ENCODE measurements at places on chromosomes 12 and 14.

GRCh38 chr14:38799671-38800070 lies 303.4 kb downstream of the SEC23A start:
- H3K27ac ChIP-seq, result no peak overlapping the region
- H3K36me3 ChIP-seq, result no peaks in the 10 kb centered on the region
- no peak overlapping the region for H3K4me3 ChIP-seq
- no peaks in the 10 kb centered on the region for H3K4me1 ChIP-seq

DNA sequence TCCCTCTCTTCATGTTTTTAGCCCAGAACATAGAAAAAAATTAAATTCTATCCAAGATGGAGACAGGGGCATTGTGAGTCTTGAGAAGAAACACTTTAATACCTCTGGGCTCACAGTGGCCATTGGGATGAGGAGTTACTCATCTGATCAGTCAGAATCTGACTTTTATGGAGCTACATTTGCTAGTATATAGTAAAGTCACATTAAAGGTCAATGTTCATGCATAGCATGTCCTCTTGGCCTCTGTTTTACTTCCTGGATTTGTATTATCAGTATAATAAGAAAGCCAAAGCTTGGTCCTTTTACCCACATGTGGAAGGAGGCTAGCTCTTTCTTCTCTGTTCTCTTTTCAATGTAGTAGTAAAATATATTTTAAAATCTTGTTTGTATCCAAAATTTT lies 93.6 kb upstream of the CNOT2 start:
- peaks cover 9% of the 10 kb centered on the region for H3K27me3 ChIP-seq
- no peaks in the 10 kb centered on the region for H3K36me3 ChIP-seq
- no peaks in the 10 kb centered on the region for H3K4me1 ChIP-seq
- no peak overlapping the region for H3K27ac ChIP-seq
- H3K4me3 ChIP-seq, result no peak overlapping the region
- DNase-seq, result no peak

DNA sequence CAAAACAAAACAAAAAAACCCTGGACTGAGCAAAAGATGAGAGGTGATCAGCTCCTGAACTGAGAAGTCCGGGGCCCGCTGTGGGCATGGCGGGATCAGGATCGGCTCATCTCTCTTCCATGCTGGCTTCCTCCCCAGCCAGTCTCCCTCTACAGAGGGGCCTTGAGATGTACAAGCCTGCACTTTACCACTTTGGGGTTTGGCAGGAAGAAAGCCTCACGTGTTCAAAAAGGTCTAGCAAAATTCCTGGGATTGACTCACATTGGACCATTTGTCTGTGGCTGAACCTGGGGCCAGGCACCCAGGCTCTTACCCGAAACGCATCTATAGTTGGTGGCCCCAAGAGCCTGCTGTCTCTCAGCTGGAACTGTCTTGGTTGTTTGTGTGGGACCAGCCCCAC lies 89.0 kb downstream of the SLC24A4 start:
- no peak overlapping the region for H3K4me3 ChIP-seq
- no peaks in the 10 kb centered on the region for H3K36me3 ChIP-seq
- H3K27me3 ChIP-seq, result no peaks in the 10 kb centered on the region
- no peak overlapping the region for H3K27ac ChIP-seq
- no peaks in the 10 kb centered on the region for H3K4me1 ChIP-seq

- H3K4me1 ChIP-seq, result no peaks in the 10 kb centered on the region
- H3K36me3 ChIP-seq, result no peaks in the 10 kb centered on the region
- DNase-seq, result no peak
- H3K27ac ChIP-seq, result no peak overlapping the region
- no peaks in the 10 kb centered on the region for H3K27me3 ChIP-seq
Measured at GRCh38 chr14:66482873-66483272, 3.3 kb upstream of the CCDC196 start.

DNA sequence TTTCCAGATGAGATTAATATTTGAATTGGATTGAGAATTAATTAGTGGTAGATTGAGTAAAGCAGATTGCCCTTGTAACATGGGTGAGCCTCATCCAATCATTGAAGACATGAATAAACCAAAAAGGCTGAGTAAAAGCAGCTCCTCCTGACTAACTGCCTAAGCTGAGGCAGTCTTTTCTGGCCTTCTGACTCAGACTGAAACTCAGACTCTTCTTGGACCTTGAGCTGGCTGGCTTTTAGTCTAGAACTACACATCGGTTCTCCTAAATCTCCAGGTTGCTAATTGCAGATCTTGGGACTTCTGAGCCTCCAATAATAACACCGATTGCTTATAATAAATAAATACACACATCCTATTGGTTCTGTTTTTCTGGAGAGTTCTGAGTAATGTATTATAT lies 24.0 kb downstream of the FKBP11 start:
- H3K36me3 ChIP-seq, result no peaks in the 10 kb centered on the region
- H3K27me3 ChIP-seq, result peaks cover 2% of the 10 kb centered on the region
- peak; percentile 15 for DNase-seq

GRCh38 chr14:43778937-43779639 lies 728.0 kb downstream of the FSCB start:
- H3K4me1 ChIP-seq, result no peaks in the 10 kb centered on the region
- no peak overlapping the region for H3K27ac ChIP-seq
- no peaks in the 10 kb centered on the region for H3K27me3 ChIP-seq
- no peak for DNase-seq
- H3K36me3 ChIP-seq, result no peaks in the 10 kb centered on the region
- no peak overlapping the region for H3K4me3 ChIP-seq

- no peak overlapping the region for H3K27ac ChIP-seq
- peaks cover 25% of the 10 kb centered on the region for H3K4me1 ChIP-seq
- peaks cover 5% of the 10 kb centered on the region for H3K36me3 ChIP-seq
- DNase-seq, result no peak
- no peaks in the 10 kb centered on the region for H3K27me3 ChIP-seq
Measured at GRCh38 chr12:27206801-27207502, 37.1 kb upstream of the STK38L start.

- no peak overlapping the region for H3K27ac ChIP-seq
- peaks cover 5% of the 10 kb centered on the region for H3K27me3 ChIP-seq
- no peaks in the 10 kb centered on the region for H3K36me3 ChIP-seq
- H3K4me1 ChIP-seq, result no peaks in the 10 kb centered on the region
- DNase-seq, result no peak
- no peak overlapping the region for H3K4me3 ChIP-seq
Measured at GRCh38 chr12:115666168-115666567, 611.3 kb downstream of the MED13L start.

GRCh38 chr12:93526786-93527428 lies 45.6 kb upstream of the SOCS2 start:
- H3K27me3 ChIP-seq, result peaks cover 8% of the 10 kb centered on the region
- no peak for DNase-seq
- no peaks in the 10 kb centered on the region for H3K4me1 ChIP-seq
- no peak overlapping the region for H3K4me3 ChIP-seq

DNA sequence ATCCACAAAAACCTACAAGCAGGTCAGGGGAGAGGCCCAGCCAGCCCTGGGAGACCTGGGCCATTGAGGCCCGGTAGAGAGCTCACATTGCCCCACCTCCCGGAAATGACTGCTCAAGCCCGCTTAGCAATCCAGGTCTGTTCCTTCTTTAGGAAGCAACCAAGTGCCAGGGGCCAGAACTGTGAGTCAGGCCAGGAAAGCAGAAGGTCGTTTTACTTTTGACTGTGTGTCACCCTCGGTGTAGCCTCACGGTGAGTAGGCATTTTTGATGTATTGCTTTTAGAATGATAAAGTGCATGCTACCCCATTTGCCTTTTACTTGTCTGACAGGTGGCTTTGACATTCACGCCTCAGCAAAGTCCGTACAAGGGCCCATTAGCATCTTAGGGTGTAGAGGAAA lies 25.4 kb upstream of the PWP1 start:
- H3K27me3 ChIP-seq, result no peaks in the 10 kb centered on the region
- peaks cover 1% of the 10 kb centered on the region for H3K36me3 ChIP-seq
- peaks cover 20% of the 10 kb centered on the region for H3K4me1 ChIP-seq
- no peak overlapping the region for H3K27ac ChIP-seq

GRCh38 chr14:75499084-75499875 lies 23.0 kb upstream of the BATF start:
- no peaks in the 10 kb centered on the region for H3K27me3 ChIP-seq
- no peaks in the 10 kb centered on the region for H3K36me3 ChIP-seq
- peaks cover 43% of the 10 kb centered on the region for H3K4me1 ChIP-seq
- peak; percentile 40 for DNase-seq
- no peak overlapping the region for H3K4me3 ChIP-seq
- peak overlapping the region; percentile 67 for H3K27ac ChIP-seq

DNA sequence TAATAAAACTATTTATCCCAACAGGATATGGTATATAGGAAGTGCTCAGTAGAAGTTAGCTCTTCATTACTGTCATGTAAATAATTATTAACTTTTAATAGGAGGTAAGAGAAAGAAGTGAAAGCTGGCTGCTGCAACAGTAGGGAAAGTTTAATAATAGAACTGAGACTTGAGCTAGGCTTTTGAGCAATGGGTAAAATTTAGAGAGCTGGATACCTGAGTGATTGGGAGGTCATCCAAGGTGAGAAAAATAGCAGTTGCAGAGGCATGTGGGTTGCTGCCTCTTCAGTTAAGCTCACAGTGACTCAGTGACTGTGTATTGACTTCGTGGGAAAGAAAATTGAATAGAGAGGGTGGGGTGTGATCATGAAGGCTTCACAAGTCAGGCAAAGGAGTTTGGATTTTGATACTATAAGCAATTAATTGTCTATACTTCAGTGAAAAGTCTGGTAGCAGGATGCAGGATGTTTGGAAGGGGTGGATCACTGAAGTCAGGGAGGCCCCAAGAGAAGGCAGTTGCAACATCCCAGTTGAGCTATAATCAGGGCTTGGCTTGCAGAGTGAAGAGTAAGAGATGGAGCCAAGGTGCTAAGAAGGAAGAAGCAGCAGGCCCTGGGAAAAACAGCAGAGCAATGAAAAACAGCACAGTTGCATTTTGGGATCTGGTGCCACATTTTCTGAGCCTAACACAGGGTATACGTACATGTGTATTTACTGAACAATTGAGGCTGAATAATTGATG lies 172.0 kb upstream of the FRMD6 start:
- DNase-seq, result no peak
- no peak overlapping the region for H3K27ac ChIP-seq
- H3K4me1 ChIP-seq, result no peaks in the 10 kb centered on the region
- H3K36me3 ChIP-seq, result no peaks in the 10 kb centered on the region

DNA sequence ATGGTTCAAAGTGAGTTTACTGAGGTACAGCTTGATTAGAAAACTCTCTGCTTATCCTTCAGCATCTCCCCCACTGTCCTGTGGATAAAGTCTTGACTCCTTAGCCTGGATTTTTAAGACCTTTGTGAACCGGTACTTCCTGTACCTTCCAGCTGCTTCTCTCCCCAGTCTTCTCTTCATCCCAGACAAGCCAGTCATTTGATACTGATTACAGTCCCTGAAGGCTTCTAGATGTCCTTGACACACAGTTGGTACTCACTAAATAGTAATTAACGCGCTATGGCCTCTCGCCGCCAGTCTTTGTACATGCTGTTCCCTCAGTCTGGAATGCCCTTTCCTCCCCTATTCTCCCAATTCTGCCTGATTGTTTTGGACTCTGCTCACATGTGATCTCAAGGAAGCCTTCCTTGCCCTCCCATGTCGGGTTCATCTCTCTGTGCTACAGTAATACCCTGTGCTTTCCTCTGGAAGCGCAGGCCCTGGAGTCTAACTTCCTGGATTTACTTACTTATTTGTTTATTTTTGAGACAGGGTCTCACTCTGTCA lies 50.6 kb upstream of the PTGR2 start:
- no peak overlapping the region for H3K27ac ChIP-seq
- H3K4me1 ChIP-seq, result no peaks in the 10 kb centered on the region
- no peaks in the 10 kb centered on the region for H3K36me3 ChIP-seq
- H3K4me3 ChIP-seq, result no peak overlapping the region
- DNase-seq, result no peak

DNA sequence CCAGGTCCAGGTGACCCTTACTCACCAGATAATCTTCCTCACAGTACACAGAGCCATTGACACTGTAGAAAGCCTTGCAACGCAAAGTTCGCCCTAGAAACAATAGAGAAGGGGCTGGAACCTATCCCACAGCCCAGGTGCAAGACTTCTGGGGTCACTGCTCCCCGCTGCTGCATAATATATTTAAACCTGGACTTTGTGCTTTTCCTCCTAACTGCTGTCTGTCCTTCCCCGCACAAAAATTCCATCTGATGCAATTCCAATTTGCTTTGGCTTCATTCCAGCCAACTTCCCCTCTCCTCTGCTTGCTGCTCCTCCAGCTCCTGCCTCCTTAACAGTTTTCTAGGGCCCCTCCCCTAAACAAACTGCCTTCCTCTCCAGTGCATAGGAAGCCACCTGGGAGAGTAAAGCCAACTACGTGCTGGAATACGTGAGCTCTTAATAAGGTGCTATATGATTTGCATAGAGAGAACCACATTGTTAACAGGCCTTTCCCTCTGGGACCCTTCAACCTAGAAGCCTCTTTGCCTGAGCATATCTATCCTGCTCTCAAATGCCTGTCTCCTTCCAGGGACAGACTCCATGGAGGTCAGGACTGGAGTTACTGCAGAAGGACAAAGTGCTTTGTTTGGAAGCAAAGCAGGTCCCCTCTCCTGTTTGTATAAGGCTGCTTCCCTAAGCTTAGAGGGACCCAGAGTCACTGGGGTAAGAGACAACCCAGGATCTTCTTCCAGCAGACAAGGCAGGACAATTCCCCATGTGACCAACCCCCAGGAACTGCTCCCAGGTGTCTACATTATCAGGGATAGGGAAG lies 5.5 kb downstream of the AJUBA start:
- no peak overlapping the region for H3K27ac ChIP-seq
- no peak overlapping the region for H3K4me3 ChIP-seq
- DNase-seq, result no peak
- H3K27me3 ChIP-seq, result no peaks in the 10 kb centered on the region

- no peak overlapping the region for H3K4me3 ChIP-seq
- no peaks in the 10 kb centered on the region for H3K27me3 ChIP-seq
- DNase-seq, result no peak
- no peak overlapping the region for H3K27ac ChIP-seq
Measured at GRCh38 chr12:52522346-52523011, 2.3 kb upstream of the KRT5 start.

GRCh38 chr14:81219759-81220579 lies 790 bp downstream of the GTF2A1 start:
- H3K36me3 ChIP-seq, result peaks cover 29% of the 10 kb centered on the region
- peaks cover 33% of the 10 kb centered on the region for H3K4me1 ChIP-seq
- H3K4me3 ChIP-seq, result peak overlapping the region; percentile 99
- H3K27ac ChIP-seq, result peak overlapping the region; percentile 100
- no peaks in the 10 kb centered on the region for H3K27me3 ChIP-seq

GRCh38 chr12:117380083-117380482 lies 18.7 kb upstream of the NOS1 start:
- H3K4me3 ChIP-seq, result no peak overlapping the region
- H3K4me1 ChIP-seq, result no peaks in the 10 kb centered on the region
- no peak for DNase-seq
- H3K27ac ChIP-seq, result no peak overlapping the region
- peaks cover 4% of the 10 kb centered on the region for H3K27me3 ChIP-seq
- H3K36me3 ChIP-seq, result no peaks in the 10 kb centered on the region
